ENCODE measurements at places on chromosomes 16 and 17.

DNA sequence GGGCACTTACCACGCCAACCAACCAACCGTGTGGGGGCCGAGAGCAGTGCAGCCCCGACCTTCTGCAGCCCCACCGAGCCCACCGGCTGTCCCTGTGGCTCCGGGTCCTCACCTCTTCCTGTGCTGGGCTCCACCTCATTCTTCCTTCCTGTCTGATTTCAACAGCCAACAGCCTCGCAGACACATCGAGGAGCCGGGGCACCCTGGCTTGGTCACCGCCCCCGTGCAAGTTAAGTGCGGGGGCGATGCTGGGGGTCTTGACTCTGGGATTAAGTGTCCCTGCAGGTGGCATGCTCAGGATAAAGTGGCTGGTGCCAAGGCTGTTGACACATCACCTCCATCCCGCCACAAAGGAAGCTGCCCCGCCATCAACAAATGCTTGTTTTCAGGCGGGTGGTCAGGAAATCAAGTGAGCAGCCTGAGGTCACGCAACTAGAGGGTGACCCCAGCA is at the start of gene NLRC3:
Gene NLRC3, minus strand, starts transcription at position 102 of the 451 bp plus-strand sequence. CDS start 12,367 bp downstream, outside the sequence.
- no peak for DNase-seq

GRCh38 chr16:85615852-85616606 is 2.9 kb downstream of the GSE1 start:
- DNase-seq = peak; percentile 40

GRCh38 chr17:17141860-17142552 is 64.1 kb downstream of the PLD6 start:
- no peak for DNase-seq

- DNase-seq = no peak
These were observed 5.6 kb upstream of the CCL2 start for GRCh38 chr17:34249478-34249877.

GRCh38 chr17:6775871-6776405 is at the start of gene FBXO39:
Gene FBXO39 (plus strand): TSS chr17:6776215. CDS start chr17:6779869, 3,654 bp downstream.
- DNase-seq = no peak

Measured in smooth muscle cell of the brain vasculature (primary cell).